ENCODE measurements at places on chromosomes 4 and X.

DNA sequence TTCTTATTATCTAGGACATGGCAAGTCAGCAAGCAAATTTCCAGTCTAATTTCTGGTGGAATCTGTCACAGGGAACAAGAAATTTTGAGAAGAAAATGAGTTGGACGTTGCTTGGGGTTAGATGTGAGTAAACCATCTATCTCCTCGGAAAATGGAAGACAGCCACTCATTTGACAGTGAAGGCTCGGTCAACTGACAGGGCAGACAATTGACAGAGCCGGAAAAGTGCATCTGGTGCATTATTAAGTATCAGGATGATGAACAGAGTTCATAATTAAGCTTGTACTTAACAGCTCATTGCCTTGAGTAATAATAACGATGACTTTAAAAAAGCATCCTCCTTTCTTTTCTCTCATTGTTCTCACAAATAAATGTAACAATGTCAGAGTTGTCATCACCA, 168.4 kb downstream of the MAD2L1 start:
- no peak for DNase-seq

DNA sequence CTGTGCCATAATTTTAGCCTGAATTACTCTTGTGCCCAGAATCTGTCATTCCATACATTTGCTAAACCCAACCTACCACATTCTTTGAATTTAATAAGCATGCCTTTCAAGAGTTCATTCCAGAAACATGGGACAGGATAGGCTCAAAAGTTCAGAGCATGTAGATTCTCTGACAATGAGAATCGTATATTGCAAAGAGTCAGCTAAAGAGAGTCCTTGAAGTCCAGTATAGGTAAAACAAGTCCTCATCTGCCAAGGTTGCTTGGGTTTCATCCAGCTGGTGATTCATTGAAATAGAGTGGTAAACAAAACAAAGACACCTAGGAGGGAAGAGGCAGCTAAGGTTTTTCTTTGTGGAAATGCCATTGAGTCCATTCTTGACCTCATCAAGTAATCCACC, 249.3 kb upstream of the DIPK2B start:
- no peak for DNase-seq

GRCh38 chrX:150575419-150575814, 7.0 kb downstream of the MTM1 start:
- peak; percentile 13 for DNase-seq

- no peak for DNase-seq
These were observed 111.9 kb upstream of the PPARGC1A start for GRCh38 chr4:24001486-24002329.

DNA sequence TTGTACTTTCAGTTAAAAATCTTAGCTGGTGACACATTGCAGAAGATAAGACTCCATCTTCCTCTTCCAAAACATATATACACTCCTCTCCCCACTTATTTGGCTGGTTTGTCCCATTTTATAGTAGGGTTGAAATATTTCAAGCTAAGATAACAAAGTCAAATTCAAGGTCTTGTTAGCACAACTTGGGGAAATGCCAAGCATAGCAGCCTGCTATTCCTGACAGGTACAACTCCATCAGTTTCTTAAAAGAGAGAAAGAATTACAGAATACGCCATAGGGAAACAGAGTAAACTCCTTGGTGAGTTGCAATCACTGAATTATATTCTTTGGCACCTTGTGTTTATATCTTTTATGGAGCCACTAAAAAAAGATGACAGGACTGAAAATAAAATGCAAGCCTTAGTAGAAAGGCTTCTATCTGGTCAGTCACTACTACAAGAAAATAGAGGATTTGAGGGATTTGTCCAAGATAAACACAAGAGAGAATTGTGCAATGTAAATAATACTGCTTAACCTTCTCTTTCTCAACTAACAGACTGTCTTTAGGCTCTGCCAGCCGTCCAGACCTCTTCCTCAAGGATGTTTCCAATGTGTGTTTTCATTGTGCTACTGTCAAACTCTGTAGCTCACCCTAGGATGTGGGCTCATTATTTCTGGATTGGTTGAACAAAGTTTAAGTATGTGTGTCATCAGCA, 170.3 kb downstream of the VEGFC start:
- no peak for DNase-seq

- no peak for DNase-seq
These were observed 52.7 kb downstream of the PPP3CA start for GRCh38 chr4:101294597-101294996.

- no peak for DNase-seq
These were observed 951.2 kb upstream of the DIAPH2 start for GRCh38 chrX:95733426-95733825.

- no peak for DNase-seq
These were observed 72.9 kb upstream of the ENOX2 start for GRCh38 chrX:130975947-130976346.

GRCh38 chr4:3168029-3168428, 80.9 kb upstream of the MSANTD1 start:
- no peak for DNase-seq

DNA sequence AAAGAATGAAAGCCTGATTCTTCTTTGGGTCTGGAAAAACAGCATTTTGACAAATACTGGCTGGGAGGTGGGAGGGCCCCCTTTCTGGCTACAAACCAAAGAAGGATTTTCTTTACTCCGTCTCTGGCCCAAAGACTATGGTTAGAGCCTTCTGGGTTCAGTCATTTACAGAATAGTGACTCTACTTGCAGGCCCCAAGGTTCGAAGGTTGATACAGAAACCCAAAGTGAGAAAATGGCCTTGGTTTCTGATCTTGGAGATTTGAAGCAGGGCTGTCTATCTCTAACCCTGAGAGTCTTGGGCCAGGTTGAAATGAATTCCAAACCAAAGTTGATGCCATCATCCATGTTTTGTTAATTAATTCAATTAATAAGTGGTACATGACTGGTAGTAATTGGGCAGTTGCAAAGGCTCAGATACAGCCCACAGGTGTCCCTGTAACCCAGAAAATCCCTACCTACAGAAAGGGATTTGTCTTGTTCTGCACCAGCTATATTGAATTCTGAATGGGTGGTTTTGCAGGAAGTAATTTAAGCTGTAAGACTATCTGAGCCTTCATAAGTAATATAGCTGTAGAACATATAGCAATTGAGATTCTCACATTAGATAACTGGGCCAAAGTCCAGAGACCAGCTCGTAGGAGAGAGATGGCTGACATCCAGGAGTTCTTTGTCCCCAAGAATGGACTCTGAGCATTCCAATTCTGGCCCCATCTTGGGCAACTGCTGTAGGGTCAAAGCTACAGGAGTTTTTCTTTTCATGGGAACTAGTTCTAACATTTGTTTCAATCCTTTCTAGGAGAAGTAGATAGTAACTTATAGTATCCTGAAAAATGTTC, 34.5 kb downstream of the CHRNA9 start:
- DNase-seq: no peak

GRCh38 chr4:101022151-101023024, 324.9 kb downstream of the PPP3CA start:
- DNase-seq: no peak

GRCh38 chrX:141638550-141638949, 49.0 kb downstream of the SPANXA2 start:
- DNase-seq: no peak

DNA sequence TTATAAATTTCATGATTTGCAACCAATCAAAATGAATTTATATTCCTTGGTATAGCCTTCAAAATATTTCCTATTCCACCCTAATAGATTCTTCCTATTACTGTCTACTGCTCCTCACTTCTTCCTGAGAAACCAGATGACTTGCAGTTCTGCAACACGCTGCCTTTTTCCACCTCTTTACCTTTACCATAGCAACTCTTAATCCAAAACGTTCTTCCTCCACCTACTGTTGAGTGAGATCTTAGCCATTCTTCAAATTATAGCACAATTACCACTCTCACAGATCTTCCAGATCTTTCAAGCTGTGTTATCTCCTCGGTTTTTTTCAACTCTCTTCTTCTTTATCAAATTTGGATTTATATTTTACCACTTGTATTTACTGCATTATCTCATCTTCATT, 289.8 kb downstream of the ADGRL3 start:
- no peak for DNase-seq

DNA sequence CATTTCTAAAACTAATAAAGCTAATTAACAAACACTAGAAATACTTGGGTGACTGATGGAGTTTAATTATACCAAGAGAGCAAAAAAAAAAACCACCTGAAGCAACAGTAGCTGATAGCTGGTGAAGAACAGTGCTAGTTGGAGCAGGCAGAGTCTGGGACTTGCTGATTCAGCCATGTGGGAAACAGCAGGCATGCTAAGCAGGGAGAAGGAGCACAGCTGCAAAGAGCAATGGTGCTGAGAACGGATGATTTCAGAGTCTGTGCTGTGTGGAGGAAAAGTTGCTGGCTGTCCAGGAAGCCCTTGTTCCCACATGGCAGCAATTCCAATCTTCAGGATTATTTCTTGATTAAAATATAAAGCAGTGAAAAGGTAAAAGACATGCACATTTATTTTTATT, 68.8 kb downstream of the NPY1R start:
- no peak for DNase-seq

DNA sequence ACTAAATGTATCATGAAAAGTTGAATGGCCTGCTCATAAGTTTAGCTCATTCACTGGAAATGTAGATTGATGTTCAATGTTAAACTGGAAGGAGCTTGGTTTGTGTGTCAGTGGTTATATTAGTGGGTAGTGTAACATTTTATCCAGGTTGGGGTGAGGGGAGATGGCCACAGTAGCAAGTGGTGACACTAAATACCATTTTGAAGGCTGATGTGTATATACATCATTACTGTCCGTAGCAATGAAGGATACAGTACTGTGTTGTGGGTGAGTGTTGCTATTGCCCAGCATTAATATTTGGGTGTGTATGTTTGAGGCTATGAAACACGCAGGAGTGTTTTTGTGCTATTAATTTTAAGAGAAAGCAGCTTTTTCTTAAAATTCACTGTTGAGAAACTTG, 6.3 kb downstream of the HMGB3 start:
- no peak for DNase-seq

GRCh38 chr4:82138374-82138773, 235.4 kb downstream of the HNRNPD start:
- DNase-seq: no peak
